ENCODE measurements at places on chromosomes 1 and 21.

GRCh38 chr1:20380616-20381035 is 90.0 kb downstream of the VWA5B1 start:
- DNase-seq = no peak

DNA sequence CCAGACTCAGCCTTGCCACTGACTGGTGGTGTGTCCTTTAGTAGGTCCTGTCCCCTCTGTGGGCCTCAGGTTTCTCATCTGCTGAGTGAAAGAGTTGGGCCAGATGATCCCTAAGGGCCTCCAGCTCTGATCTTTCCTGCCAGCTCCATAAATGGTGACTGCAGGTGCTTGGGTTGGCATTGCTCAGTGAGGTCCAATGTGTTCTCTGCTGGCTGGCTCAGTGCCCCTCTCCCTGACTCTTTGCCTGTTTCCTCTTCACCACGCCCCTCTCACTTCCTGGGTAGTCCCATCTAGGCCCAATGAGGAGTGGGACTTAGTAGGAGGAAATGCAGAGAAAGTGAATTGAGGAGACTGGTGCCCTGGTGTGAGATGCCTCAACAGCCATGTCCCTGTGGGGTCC is 36.6 kb downstream of the UBE2T start:
- DNase-seq = no peak

DNA sequence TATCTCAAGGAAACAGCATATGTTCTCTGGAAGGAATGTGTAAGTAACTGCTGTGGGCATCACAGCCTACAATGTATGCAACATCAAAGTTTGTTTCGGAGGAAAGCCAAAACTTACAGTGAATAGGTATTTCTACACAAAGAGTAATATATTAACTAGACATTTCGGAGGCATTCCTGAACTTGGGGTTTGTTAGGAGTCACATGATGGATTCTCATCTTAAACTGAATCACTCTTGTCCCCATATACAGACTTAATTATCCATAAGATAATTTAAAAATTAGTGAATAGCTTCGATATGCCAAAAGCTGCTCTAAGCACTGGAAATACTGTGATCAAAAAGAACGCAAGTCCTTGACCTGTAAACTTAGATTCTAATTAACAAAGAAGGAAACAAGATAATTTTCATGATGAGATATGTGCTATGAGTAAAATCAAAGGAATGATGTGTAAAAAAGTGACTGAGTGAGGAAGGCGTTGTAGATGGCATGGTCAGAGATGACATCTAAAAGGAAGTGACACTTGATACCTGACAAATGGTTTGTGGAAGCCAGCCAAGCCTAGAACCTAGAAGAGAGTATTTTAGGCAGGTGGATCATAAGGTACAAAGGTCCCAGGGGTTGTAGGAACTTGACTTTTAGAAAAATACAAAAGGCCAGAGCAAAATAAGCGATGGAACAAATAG is 273.1 kb downstream of the MRPL39 start:
- no peak for DNase-seq

DNA sequence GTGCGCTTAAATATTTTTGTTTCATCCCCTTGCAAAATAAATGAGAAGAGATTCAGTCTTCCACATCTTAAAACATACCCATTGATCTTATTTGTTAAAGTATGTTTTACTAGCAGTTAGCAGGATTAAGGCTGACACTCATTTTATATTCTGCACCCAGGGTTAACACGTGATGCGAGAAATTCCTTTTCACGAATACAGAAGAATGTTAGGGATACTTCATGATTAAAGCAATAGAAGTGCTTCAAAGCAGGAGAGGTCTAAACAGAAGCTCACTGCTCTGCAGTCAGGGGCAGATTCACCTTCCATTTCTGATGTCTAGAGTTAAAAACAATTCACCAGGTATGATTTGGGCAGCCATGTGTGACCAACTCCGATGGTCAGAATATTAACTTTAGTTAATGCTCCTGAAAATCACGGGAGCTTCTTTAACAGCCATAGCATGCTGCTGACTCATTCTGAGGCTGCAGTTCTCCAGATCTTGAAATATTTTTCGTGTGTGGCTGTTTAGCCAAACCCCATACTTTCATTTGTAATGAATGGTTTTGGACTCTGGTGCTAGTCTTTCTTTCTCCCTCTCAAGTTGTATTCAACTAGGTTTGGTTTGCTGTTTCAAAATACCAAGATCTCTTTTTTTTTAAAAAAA is 19.7 kb downstream of the BCAR3 start:
- no peak for DNase-seq

- DNase-seq = no peak
Measured at GRCh38 chr1:210076620-210077019, 138.6 kb downstream of the SYT14 start.

DNA sequence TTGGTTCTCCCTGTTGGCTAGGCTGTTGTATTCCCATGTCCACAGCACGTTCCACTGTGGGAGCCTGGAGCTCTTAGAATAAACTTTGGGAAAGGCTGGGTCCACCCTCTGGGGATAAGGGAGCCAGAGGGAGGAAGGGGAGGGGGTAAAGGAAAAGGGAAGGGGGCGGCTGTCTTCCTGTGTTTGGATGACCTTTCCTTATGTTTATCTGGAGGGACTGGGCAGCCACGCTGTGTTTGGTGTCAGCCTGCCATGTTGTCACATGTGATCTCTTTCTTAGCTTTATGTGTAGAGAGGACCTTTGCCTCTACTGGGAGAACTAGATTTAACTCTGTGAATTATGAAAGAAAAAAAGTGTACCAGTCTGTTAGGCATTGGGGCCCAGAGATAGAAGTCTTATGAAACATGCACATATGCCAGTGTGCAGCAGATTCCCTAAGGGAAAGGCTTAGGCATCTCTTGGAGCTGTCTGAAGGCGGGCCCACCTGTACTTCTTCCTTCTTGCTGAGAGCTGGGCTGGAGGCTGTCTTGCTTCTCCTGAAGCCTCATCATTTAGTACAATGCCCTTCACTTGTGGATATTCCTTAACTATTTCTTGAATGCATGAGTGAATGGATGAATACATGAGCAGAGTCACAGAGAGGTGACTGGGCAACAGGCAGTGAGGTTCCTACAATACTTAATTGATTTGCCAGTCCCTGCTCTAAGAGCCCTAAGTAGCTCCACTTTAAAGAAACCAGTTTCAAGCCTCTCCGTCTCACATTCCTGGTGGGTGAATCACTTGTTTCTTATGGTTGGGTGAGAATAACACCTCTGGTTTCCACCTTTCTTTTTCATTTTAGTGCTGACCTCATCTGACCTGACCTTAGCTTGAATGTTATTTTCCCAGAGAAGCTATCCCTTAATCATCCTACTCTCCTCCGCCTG is 62.5 kb upstream of the ARHGAP29 start:
- peak; percentile 8 for DNase-seq

- no peak for DNase-seq
Measured at GRCh38 chr1:111873460-111874030, 115.9 kb downstream of the KCND3 start.

- DNase-seq = no peak
Measured at GRCh38 chr1:218473522-218473921, 128.4 kb downstream of the TGFB2 start.

GRCh38 chr1:36486439-36487335 is 4.0 kb upstream of the CSF3R start:
- no peak for DNase-seq

- no peak for DNase-seq
Measured at GRCh38 chr1:119510046-119510445, 3.0 kb downstream of the HSD3B1 start.

DNA sequence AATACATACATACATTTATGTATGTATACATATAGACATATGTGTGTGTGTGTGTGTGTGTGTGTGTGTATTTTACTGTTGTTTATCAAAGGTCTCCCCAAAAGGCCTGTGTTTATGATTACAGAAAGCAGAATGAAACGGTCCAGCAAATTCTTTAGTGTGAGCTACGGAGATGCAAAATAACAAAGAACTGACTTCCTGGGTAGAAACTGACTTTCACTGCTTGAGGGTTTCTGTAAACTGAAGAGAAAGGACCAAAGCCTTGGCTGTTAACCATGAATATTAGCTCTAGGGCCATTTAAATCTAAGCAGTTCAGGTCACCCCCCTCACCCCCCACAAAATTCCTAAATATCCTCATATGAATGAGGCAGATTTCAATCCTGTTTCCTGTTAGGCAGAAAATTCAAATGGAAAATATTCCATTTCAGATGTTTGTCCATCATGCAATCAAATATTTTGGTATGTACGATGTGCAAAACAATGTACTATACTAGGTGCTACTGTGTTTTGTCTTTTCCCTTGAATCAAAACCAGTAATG is 213.2 kb downstream of the TGFB2 start:
- no peak for DNase-seq

GRCh38 chr1:78607334-78607927 is 12.8 kb upstream of the IFI44L start:
- DNase-seq = no peak

DNA sequence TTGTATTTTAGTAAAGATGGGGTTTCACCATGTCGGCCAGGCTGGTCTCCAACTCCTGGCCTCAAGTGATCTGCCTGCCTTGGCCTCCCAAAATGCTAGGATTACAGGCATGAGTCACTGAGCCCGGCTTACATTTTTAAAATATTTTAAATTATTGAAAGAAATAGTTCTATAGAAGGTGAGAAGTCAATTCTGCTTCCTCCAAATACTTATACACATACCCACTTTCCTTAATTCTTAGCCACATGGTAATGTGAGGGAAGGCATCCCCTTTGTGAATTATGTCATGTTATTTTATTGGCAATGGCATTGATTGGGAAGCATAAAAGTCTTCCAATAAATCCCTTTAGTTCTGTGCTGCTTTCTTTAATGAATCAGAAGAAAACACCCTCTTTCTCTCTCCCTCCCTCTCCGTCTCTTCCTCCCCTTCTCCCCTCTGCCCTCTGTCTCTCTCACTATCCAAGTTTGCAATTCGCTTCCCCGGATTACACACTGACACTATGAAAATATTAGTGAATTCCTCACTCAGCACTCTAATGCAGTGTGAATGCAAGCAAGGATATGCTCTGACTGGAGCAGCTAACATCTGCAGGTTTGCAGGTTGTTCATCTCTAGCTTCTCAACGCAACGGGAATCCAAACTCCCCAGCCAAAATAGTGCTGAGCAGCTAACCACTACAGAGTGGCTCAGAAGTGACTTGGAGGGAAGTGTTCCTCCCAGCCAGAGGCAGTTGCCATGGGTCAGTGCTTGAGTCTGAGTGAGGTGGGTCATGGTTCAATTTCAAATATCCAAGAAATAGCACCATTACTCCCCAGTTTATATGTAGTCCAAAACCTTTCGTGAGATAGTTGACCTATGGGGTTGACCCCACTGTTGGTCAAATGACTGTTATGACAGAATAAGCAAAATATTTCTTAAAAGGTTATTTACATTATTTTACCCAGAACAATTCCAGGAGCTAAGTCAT is 77.8 kb upstream of the CD55 start:
- no peak for DNase-seq

GRCh38 chr1:26541816-26542711 is 12.5 kb downstream of the RPS6KA1 start:
- DNase-seq = peak; percentile 97

GRCh38 chr21:16983420-16983819 is 529.4 kb upstream of the CXADR start:
- no peak for DNase-seq

DNA sequence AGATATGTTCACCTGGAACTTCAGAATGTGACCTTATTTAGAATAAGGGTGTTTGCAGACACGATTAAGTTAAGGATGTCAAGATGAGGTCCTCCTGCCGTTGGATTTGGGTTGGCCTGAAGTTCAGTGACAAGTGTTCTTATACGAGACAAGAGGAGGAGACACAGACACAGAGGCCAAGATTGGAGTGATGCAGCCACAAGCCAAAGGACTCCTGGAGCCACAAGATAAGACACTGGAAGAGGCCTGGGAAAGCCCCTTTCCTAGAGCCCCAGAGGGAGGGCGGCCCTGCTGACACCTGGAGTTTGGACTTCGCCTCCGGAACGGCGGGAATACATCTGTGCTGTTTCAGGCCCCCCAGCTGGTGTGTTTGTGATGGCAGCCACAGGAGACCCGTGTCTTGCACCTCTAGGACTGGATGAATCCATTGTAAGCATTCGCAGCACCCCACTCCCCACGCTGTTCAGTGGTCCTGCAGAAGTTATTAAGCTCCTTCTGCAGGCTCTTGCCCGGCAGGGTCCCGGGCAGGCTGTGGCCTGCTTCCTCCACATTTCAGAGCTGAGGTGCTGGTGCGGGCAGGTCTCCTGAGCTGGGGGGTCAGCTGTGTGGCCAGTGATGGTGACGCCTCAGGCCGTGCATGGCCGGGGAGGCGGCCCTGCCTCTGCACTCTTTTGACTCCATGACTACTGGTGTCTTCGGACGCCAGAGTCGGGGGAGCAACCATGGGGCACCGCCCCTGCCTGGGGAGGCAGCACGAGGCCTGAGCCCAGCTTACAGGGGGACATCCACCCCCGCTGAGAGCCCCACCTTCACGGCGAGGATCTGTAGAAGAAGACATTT is 34.6 kb downstream of the UMODL1 start:
- DNase-seq = no peak

GRCh38 chr21:17612023-17612564 is 607 bp downstream of the BTG3 start:
- peak; percentile 72 for DNase-seq
